ENCODE measurements at places on chromosomes 3 and 15. TPM values are rescaled to one million over a fixed set of nuclear protein-coding genes. Genes with fewer than 3 reads are reported as not detected.

Gene LRRIQ4
- polyA plus RNA-seq, result not detected

Gene SPESP1
- not detected for polyA plus RNA-seq

Gene TNFSF10
- polyA plus RNA-seq, result 37.8 TPM

Gene SLC22A14
- 0.09 TPM for polyA plus RNA-seq

Gene PLSCR4
- polyA plus RNA-seq, result 17.5 TPM

Gene SCG5
- 2.8 TPM for polyA plus RNA-seq

Gene CAV3
- polyA plus RNA-seq, result not detected
